Nephron progenitor cell (in vitro differentiated cells): ENCODE measurements at places on chromosomes 4 and X.
A peak's percentile ranks its signal among the peaks of the same experiment; 100 is the strongest.

DNA sequence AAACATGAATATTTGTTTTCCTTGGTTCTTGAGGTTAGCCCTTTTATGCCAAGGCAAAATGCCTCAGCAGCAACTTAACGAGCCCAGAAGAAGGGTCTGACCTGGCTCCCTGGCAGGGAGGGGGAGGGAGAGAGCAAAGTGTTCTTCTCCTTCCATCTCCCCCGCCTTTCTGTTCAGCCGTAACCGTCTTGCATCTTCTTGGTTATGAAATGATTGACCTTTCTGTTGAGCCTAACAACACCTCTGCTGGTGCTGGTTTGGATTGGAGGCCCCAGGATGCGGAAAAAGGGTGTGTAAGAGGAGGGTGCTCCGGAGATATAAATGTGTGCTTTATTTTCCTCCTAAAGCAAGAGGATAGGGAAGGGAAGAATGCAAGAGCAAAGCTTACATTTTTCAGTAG, 44.7 kb downstream of the PTTG2 start:
- DNase-seq = peak; percentile 11

- no peak for DNase-seq
Observed at GRCh38 chrX:6667048-6667768, 132.3 kb upstream of the VCX3A start.

DNA sequence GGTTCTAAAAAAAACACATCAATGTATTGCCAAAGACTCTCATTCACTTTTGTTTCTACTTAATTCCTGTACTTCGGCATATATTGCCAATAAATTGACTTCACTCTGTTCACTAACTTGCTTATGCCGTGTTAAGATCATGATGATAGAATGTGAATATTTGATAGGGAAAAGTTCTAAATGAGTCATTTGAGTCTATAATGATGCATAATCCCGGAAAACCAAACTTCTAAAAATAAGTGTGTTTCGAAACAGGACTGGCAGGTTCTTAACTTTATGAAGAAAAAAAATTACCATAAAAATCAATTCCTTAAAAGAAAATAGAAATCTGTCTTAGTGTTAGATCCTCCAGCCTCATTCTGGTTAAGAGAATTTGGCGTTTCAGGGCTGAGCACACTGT, 387.5 kb upstream of the FTHL17 start:
- no peak for DNase-seq

DNA sequence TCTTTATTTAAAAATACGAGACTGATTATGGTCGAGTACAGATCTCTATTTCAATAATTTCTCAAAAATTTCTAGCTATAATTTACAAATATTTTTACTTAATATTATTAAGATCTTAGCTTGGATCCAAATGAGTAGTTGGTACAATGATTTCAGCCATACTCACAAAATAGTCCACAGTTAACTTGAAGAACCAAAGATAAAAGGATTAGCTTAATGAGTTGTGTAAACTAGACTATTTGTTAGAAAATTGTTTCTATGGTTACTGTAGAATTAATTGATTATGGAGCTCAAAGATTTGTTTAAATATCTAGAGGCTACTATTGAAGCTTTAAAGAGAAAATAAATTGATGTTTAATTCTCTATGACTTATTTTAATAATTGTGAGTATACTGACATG, 1.6 kb downstream of the UGT2B10 start:
- DNase-seq = no peak

GRCh38 chr4:154015578-154015977, 226.7 kb upstream of the SFRP2 start:
- DNase-seq = no peak

- DNase-seq = no peak
Observed at GRCh38 chr4:128688846-128689437, 120.6 kb upstream of the JADE1 start.

DNA sequence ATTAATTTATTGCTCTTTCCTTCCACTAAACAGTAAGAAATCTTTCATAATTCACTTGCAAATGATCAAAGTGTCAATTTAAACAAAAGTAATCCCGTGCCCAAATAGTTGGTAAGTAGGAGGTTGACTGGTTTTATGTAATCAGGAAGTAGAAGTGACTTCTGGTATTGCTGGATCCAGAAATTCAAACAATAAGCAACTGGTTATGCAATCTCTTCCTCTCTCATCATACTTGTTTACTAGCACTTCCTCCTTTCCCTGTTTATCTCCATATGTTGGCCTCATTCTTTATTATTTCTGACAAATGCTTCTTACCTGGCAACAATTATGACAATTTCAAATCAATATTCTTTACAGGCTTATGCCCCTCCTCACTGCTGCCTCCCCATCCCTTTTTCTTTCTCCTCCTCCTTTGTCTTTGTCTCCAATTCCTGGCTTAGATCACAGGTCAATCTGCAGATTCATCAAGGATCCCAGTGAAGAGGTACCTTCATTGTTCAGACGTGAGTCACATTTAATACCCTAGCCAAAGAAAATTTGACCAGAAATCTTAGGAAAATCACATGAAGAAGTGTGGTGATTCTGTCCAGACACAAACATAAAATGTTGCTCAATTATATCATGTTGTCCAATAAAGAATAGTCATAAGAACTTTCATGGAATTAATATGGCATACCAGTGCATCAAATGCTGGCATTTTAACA, 323.2 kb upstream of the PCDH7 start:
- no peak for DNase-seq

GRCh38 chrX:6307156-6307555, 78.5 kb upstream of the NLGN4X start:
- DNase-seq = no peak

DNA sequence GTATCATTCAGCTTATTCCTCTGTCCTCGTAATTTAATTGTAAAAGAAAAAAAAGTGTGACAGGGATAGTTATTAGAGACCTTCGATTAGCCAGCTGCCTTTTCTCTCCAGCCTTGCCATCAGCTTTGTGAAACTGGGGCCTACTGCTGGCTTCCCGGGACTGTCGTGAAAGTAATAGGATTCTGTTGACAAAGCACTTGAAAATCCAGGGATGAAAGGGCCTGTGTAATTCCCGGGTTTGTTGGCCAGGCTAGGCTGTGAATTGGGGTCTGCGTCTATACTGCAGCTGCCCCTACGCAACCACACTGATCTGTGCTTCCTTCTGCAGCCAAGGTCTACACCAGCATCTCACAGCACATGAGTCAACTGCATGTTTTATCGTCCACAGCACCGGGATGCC, 120.4 kb upstream of the SCML1 start:
- DNase-seq = no peak

DNA sequence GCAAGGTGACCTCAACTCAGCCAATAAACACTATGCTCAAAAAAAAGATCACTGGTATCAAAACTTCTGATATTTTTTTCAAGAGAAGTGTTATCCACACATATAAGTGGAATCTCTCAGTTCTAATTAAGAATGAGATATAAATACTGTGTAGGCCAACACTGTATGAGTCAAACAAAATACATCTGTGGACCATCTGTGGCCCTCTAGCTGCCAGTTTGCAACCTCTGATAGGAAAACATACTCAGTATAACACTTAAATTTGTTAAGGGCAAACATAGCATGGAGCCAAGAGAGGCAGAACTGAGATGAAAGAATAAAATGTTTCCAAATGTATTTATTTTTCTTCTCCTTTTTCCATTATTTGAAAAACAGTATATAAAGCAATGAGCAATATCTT, 377.3 kb downstream of the ARAP2 start:
- no peak for DNase-seq

DNA sequence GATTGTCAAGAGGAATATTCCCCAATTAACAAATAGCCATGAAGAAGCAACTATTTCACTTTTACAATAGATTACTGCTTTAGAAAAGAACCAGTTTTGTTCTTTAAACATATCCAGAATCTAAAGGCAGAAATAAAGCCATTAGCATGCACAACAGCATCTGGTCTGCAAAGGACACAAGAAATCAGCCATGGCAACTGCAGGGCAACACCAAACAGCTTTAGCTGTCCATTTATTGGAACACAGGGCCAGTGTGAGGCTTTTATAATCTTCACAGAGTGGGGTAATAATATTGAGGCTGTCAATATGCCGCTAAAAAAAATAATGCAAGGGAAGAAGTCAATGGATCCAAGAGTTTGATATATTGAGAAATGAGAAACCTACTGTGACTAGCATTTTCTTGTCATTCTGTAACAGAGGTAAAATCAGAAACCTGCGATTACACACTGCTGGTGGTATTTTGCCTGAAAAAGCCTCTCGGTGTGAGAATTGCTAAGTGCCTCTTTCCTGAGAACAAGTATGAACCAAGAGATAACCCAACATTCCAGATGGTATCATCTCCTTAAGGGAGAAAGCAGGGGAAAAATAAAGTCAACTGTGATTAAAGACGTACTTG, 2.7 kb upstream of the BANK1 start:
- DNase-seq = no peak

DNA sequence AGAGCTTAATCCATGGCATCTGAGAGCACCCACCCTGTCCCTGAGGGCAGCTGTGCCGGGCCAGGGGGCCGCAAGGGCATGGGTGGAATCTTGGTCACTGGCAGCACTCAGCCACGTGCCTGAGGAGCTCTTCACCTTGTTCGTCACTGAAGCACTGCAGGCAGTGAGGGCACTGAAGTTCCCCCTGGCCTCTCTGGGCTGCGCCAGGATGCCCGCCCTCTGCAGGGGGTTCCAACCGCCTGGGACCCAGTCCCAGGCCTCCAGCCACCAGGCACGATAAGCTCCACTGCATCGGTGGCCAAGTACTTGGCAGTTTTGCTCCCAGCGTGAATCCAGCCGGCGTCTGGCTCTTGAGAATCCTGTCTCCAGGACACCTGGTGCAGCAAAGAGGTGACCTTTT, 96.4 kb upstream of the MED14 start:
- DNase-seq = no peak

DNA sequence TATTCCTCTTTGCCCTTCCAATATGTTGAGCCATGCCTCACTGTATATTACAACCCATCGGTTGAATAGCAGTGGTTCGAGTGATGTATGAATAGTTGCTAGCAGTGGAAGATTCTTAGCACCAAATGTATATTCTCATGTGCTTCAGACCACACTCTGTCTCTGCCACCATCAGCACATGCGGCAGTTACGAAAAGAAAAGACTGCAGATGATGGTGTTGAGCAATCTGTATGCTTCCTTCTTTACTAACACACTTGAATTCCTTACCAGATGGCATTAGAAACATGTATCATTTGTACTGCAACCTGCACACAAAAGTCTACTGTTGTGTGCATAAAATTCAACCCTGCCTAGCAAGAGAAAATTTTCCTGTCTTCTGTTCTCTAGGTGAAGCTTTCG, 214.6 kb downstream of the ENOX2 start:
- no peak for DNase-seq

DNA sequence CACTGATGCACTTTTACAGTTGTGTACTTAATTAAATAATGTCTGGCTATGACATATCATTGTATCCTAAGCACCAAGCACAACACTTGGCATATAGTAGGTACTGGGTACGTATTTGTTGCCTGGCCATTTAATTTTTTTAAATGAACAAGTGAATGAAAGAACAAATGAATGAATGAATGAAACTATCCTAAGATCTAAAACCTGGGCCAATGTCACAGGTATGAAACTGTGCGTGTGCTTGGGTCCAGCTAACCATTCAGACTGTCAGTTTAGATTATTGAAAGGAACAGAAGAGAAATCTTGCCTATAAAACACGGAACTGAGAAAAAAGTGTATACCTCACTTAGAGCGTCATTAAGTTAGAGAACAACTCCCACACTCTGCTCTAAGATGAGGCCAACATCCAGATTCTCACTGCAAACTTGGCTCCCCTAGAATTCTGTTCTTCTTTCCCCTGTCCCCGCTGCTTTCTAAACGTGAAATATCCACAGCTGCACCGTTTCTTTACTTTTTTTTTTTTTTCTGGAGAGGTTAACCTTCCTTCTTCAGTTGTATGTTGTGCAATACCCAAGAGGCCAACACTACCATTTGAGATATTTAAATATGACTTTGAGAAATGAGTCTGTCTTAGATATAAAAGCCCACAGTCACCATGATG, 17.3 kb upstream of the SEL1L3 start:
- DNase-seq = no peak

DNA sequence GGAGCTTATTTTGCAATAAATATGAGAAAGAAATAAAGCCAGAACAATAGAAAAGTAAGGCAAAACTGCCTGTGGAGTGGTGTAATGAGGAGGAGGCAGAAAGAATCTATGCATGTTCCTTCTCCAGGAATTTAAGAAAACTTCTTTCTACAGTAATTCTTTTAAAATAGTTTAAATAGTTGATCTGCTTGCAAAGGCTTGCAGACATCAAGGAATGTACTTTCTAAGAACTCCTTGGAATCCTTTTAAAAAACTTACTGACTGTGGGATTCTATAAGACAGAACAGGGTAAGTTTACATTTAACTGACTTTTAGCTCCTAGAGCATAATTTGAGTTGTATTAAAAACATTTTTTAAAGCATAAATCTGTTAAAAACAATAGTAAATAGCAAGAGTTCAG, 63.2 kb upstream of the ALB start:
- no peak for DNase-seq

DNA sequence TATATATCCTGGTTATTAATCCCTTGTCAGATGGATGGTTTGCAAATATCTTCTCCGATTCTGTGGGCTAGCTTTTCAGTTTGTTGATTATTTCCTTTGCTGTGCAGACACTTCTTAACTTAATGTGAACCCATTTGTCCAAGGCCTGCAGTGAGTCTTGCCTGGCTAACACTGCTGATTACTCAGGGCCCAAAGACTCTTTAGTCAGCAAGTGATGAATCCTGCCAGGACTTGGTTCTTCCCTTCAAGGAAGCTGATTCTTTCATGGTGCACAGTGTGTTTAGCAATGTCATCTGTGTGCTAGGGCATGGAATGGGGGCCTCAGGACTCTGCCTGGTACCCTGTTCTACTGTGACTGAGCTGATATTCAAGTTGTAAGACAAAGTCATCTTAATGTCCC, 81.8 kb upstream of the TEX13A start:
- no peak for DNase-seq

DNA sequence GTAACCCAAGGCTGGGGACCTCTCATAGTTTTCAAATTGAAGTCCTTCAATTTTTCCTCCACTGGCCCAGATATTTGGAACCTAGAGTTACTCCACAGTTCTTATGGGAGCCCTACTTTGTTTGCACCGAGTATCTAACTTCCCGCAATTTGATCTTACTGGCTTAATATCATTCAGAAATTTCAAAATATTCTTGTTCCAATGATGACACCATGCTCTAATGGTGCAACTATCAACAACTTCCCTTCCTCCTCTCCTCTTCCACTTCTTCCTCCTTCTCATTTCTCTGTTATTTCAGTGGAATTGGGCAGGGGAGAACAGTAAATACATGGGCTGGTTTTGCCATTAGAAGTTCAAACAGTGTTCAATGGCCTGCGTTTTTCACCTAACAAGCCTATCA, 20.2 kb downstream of the PDCL2 start:
- DNase-seq = no peak

GRCh38 chrX:136147976-136148375, 643 bp downstream of the FHL1 start:
- peak; percentile 27 for DNase-seq

GRCh38 chrX:39827951-39828350, 269.8 kb downstream of the BCOR start:
- peak; percentile 38 for DNase-seq
